ENCODE measurements at places on chromosomes 7 and 10.

DNA sequence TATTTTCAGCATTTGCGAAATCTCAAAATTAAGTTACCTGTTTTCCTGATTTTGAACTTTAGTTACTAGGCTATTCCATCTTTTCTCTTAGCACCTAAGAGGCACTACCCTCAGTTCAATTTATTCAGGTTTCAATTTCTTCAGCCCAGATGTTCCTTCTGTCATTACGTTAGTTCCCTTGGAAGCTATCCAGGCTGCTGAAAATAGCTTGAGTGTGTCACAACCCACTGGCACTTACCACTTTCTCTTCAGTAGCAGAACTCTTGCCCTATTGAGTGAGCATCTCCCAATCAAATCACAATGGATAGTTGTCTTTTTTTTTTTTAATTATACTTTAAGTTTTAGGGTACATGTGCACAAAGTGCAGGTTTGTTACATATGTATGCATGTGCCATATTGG, 332.7 kb upstream of the LRGUK start:
- DNase-seq: no peak

DNA sequence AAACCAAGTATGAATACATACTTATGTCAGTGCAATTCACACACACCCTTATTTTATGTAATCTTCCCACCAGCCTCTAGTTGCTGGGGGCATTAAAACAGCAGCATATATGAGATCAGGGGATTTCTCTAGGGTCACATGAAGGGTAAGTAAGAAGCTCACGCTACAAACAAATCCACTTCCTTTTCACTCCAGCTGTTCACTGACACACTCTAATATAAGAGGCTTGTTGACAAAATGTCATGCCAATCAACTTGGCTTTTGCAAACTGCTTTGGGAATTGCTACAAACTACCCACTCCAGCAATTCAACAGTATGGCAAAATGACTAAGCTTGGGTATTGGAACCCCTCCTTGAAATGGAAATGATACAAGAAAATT, 10.3 kb downstream of the FAM3C start:
- DNase-seq: peak; percentile 16

DNA sequence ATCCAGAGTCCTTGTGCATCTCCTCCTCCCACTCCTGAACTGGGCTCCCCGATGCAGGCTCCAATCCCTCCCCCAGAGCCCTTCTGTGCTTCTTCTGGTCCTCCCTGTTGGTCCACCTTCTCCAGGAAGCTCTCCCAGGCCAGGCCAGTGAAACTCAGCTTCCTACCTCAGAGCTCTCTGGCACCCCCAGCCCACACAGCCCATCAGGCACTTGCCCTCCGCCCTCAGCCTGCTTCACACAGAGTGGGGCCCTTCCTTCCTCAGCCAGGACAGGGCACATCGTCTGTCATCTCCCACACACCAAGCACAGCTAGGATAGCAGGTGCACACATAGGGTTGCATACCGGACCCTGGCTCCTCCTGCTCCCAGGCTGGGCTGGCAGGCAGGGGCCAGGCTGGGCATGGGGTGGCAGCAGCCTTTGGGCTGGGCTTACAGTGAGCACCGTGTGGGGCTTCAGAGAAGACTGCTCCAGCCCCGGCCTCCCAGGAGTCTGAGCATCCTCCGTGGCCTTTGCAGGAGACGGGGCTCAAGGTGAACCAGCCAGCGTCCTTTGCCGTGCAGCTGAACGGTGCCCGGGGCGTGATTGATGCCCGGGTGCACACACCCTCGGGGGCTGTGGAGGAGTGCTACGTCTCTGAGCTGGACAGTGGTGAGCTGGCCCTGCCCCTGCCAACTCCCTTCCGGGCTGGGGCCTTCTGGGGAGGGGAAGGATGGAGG, 6.5 kb upstream of the ATP6V1F start:
- DNase-seq: no peak

DNA sequence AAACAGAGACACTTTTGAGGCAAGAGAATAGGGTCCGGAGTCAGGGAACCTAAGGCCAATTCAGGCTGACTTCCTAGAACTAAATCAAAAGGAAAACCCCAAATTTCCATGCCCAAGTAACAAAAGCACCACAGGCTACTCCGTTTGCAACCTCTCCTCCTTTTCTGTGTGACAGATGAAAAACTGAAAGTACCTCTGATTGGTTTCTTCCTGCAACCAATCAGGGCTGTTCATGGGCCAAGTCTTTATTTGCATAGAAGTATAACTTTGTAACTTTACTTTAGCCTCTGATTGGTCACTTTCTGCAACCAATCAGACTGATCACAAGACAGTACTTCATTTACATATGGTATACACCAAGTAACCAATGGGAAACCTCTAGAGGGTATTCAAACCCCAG, 239.9 kb upstream of the KCND2 start:
- no peak for DNase-seq

DNA sequence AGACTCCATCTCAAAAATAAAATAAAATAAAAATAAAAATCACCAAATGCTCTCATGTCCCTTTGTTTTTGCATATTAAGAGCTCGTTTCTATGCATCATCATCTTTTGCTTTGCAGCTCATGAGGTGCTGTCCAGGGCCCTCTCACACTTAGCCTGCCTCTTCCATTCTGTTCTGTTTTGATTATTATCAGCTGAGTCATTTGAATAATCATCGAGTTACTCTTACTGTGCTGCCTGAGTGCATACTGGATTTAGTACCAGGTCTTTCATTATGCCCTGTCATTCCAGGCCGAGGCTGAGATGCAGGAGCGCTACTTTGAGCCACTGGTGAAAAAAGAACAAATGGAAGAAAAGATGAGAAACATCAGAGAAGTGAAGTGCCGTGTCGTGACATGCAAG, 33.0 kb downstream of the UCMA start:
- no peak for DNase-seq

Data from retina (tissue), 1 donor.